Mucosa of gallbladder (tissue), 1 donor: ENCODE measurements at places on chromosomes 7 and 10. TPM values are rescaled to one million over a fixed set of nuclear protein-coding genes. Genes with fewer than 3 reads are reported as not detected.

Gene DKK1
- total RNA-seq: 9.3 TPM

- DNase-seq: no peak
Observed at GRCh38 chr10:78432583-78432982, 398.9 kb downstream of the RPS24 start.

Gene OR13A1
- total RNA-seq: not detected

DNA sequence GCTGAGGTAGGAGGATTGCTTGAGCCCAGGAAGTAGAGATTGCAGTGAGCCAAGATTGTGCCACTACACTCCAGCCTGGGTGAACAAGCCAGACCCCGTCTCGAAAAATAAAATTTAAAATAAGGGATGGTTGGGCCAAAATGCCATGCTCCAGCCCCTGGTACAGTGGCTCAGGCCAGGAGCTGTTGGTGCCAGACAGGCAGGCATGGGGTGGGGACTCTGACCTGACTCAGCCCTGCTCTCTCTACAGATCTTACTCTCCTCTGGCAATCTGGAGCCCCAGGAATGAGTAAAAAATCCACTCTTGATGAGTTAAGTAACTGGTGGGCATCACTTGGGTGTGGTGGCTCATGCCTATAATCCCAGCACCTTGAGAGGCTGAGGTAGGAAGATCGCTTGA is 8.4 kb upstream of the TMEM120A start:
- DNase-seq: no peak

Gene MET
- total RNA-seq: 59.4 TPM

DNA sequence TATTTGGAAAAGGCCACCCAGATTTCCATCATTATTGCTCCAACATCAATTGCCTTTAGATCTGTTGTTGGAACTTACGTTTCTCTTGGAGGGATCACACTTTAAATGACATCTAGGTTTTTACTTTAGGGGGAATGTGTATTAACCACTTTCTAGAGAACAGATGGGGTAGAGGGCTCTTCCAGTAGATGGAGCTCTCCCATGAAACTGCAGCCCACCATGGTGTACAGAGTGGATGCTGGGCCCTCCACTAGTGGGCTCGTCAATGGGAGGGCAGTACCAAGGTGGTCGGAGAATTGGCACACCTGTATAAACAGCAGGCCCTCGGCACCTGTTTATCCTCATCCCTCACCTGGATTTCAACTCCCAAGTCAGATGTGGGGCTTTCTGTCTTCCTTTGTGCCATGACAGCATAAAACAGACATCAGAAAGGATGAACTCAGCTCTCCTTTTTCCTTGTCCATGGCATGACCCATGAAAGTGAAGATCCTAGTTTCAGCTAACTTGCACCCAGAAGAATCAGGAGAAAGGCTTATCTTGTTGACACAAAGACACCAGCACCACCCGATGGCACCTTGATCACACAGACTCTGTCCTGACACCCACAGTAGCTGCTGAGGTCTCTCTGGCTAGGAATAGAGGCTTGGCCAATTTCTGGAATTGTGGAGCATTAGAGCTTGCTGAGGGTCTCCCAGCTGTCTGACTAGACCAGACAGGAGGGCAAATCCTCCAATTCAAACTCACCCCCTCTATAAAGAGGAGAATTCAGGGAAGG is 150.5 kb downstream of the CYP26A1 start:
- no peak for DNase-seq

Gene GIMAP4
- total RNA-seq: 39.9 TPM

DNA sequence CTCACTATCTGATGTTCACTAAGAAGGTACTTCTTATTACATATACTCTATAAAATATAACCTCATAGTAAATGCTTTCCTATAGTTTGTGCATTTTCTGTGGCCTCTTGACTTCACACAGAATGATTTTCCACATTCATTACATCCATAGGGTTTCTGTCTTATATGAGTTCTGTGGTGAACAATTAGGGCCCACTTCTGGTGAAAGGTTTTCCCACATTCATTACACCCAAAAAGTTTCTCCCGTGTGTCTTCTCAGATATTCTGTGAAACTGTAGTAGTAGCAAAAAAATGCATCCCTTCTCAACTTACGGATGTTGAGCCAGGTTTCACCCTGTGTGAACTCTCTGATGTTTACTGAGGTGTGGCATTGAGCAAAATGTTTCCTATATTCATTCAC is 119.3 kb downstream of the ZNF33B start:
- no peak for DNase-seq

DNA sequence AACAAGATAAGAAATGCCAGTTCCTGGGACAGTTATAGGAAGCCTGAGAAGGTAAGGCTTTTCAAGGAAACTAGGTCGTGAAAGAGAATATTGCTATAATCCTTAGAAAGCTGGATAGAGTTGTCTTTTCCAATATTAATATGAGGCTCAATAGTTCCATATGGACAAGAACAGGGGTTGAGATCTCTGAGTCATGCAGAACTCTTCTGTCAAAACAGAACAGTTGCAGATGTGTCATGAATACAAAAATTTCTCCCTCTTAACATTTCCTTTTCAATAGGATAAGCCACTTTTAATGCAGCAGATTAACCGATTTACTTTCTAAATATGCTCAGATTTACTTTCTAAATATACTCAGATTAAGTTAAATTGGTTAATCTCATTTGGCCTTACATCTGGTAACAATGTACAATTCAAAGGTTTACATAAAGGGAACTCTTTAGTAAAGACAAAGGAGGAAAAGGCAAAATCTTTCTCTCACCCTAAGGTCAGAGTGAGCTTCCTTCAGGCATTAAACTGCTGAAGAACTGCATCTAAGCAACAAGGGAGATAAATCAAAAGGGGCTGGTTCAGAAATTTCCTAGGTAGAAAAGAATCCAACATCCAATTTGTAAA is 104.7 kb upstream of the PCDH15 start:
- no peak for DNase-seq

GRCh38 chr10:105269689-105270088 is 628.6 kb downstream of the SORCS3 start:
- no peak for DNase-seq

Gene ARMH3
- total RNA-seq: 26.4 TPM

Gene TRPV6
- 47.3 TPM for total RNA-seq

Gene OGA
- total RNA-seq: 104 TPM

DNA sequence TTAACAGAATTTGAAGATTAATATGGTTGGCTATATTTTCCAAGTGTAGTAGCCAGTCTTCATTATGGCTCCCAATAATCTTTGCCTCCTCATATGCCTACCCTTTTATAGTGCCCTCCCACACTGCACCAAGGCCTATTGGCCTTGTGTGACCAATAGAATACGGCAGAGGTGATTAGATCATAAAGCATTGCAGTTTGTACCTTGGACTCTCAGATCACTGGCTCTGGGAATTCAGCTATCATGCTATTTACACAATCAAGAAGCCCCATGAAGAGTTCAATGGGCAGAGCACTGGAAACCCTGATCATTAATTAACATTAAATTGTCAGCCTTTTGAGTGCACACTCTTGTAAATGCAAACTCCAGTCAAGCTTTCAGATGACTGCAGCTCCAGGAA is 154.5 kb upstream of the MAGI2 start:
- DNase-seq: peak; percentile 12

Gene NPS
- total RNA-seq: not detected

- DNase-seq: no peak
Observed at GRCh38 chr10:72219235-72219814, 3.2 kb upstream of the ASCC1 start.

Gene ASZ1
- not detected for total RNA-seq

- no peak for DNase-seq
Observed at GRCh38 chr7:111159426-111159825, 68.5 kb downstream of the LRRN3 start.

GRCh38 chr10:88281592-88282347 is 301.3 kb downstream of the RNLS start:
- no peak for DNase-seq

DNA sequence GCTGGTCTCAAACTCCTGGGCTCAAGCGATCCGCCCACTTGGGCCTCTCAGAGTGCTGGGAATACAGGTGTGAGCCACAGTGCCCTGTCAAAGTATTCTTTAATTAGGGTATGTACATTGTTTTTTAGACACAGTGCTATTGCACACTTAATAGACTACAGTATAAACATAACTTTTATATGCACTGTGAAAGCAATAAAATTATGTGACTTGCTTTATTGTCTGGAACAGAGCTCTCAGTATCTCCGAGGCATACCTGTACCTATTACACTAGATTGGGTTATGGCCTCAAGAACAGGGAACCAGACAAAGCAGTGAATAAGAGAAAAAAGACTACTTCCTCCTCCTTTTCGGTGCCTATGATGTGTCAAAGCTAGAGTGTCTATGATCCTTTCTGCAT is 13.1 kb downstream of the ATOH7 start:
- no peak for DNase-seq

Gene SAMD9
- total RNA-seq: 12.8 TPM

- DNase-seq: no peak
Observed at GRCh38 chr10:86523348-86523747, 1.8 kb upstream of the WAPL start.

Gene C10orf53
- total RNA-seq: not detected

DNA sequence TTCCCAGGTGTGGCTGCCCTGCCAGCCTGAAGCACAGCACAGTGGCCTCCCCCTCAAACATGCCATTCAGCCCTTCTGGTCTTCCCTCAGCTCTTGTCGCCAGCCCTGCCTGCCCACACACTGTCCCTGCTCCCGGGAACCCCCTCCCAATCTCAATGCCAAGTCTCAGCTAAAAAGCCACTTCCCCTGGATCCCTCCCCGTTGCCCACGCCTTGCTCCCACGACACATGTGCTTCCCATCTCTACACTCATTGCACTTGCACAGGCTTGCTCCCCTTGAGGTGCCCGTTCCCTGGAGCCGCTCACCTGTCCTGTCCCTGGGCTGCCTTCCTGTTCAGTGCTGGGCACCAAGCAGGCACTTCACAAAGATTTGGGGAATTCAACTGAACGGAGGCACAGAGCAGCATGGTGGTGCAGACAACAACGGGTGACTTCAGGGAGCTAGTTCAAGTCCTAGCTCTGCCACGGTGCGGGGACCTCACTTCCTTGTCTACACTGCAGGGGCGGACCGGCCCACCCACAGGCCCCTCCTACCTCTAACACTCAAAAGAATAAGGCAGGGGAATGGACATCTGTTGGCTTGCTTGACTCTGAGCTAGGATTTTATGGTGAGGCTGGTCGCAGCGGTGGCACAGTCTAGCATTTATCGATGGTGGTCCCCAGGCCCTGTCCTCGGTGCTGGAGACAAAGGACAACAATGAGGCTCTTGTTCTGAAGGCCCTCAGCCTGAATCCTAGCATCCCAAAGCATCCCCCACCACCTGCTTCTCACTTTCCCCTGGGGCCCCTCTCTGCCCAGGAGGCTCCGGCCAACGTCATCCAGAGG is 18.4 kb downstream of the RGS10 start:
- DNase-seq: no peak

Gene ITIH5
- 42.0 TPM for total RNA-seq

DNA sequence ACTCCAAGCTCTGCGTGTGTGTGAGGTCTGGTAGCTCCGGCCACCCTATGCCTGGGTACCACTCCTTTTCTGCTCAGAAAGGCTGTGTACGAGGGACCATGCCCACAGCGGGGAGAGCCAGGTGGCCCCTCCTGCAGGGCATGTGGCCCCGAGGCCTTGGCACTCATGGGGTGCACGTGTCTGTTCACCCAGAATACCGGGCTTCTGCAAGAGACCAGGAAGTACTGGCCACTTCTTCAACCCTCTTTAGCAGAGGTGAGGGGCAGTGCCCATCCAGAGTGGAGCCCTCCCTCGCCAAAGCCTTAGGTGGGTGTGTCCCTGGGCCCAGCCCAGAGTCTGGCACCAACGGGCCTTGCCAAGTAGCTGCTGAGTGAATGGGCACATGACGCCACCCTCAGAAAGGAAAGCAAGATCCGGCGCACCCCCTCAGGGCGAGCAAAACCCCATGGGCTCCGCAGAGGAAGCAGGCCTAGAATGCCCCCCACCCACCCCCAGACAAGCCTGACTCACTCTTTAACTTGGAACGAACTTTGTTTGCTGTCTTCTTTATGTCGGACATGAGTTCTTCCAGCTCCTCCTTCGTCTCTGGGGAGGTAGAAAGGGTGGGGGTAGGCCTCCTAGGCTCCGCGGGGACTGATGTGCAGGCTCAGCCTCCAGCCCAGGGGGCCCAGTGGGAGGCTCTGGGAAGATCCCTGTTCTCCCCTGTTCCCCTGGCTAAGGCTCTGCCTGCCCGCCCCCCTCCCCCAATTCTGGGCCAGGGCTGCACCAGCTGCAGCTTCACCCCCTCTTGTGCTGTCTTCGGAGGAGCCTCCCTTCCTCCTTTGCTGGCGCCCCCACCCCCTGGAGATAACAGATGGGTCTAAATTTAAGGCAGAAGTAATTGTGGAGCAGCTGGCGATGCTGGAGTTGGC is 14.6 kb downstream of the STX1A start:
- DNase-seq: peak; percentile 78

DNA sequence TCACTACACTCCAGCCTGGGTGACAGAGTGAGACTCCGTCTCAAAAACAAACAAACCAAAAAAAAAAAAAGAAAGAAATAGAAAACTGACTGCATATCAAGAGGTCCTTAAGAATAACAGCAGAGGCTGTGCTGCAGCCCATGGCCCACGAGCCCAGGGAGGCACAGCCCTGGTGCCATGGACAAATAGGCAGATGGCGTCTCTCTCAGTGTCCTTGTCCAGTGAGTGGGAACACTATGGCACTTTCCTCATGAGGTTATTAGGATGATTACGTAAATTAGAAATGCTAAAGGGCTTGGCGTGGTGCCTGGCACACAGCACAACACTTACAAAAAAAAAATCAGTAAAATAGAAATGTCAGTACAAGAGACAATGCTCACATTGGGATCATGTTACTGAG is 33.4 kb upstream of the PFKP start:
- no peak for DNase-seq

GRCh38 chr7:131536361-131536849 is 20.0 kb downstream of the PODXL start:
- no peak for DNase-seq

DNA sequence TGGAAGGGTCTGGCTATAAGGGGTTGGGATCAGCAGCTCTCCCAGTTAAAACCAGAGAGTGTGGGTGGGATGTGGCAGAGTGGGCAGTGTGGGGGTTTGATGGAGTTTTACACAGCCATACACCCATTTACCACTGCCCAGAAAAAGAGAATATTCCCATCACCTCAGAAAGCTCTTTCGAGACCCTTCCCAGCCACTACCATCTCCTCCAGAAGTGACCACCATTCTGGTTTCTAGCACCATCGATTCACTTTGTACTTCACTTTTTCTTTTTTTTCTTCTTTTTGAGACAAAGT is 15.5 kb downstream of the BAG3 start:
- no peak for DNase-seq
